ENCODE measurements at places on chromosomes 1 and 21. TPM values are rescaled to one million over a fixed set of nuclear protein-coding genes. Genes with fewer than 3 reads are reported as not detected.

- DNase-seq: peak; percentile 7
Observed at GRCh38 chr1:206702260-206702659, 17.6 kb downstream of the MAPKAPK2 start.

- no peak for DNase-seq
Observed at GRCh38 chr1:154616659-154617345, 8.8 kb upstream of the ADAR start.

Gene ERG
- not detected for total RNA-seq

Gene OR2T11
- total RNA-seq: 1.7 TPM

- peak; percentile 20 for DNase-seq
Observed at GRCh38 chr1:16614361-16615252, 1.2 kb upstream of the NBPF1 start.

DNA sequence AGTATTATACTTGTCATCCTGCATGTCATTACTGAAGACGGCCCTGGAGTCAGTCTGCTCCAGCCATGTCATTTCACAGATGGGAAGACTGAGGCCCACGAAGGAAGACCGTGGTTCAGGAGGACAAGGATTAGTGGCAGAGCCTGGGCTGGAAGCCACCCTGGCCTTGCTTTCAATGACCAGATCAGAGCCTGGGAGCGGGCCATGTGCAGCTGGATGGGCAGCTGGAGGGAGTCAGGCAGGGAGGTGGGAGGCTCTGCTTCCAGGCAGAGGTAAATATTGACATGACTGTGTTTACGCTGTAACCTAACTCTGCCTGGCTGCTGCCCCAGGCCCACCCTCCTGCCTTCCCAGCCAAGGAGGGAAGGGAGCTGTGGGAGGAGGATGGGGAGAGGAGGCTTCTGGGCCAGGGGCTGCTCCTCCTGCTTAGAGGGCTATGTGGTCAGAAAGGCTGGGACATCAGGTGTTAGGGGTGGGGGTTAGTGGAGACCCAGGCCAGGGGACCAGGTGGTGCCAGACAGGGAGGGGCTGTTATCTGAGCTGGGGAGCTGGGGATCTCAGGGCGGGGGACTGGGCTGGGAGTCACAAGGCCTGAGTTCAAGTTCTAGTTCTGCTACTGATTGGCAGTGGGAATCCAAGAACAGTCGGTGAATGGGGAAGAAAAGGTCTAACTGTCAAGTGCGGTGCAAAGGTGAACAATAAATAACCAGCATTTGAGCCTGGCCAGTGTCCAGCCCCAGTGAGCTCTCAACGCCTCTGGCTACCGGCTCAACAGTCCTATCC lies 48.5 kb upstream of the ECE1 start:
- DNase-seq: no peak

Gene UBL4B
- not detected for total RNA-seq

DNA sequence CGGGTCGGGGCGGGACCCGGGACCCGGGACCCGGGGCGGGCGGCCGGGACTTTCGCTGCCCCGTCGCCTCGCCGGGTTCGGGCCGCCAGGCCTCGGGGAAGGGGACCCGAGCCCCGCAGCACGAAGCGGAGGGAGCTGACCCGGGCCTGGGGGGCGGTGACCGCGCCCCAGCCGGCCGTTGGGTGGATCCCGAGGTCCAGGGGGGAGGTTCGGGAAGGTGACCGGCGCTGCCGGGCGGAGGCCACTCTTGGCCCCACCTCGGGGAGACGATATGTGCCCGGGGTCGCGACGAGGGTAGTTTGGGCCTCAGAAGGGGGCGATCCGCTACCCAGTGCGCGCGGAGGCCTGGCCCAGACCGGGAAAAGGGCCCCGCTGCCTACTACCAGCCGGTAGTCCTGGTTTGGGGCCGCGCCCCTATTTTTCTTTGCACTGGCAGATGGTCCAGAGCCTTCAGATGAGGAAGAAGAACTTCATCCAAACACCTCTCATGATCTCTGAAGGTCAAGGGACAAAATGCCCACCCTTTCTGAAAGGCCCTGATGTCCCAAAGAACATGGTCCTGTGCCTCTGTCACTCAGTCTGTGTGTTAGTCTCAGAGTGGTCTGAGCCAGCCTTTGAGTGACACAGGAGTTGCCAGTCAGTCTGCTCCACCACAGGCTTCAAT lies 766 bp downstream of the AGO4 start:
- peak; percentile 34 for DNase-seq

- no peak for DNase-seq
Observed at GRCh38 chr1:104795931-104796330, 1046.2 kb downstream of the AMY1C start.

Gene LORICRIN
- total RNA-seq: 0.59 TPM

Gene CLEC20A
- 2.9 TPM for total RNA-seq

DNA sequence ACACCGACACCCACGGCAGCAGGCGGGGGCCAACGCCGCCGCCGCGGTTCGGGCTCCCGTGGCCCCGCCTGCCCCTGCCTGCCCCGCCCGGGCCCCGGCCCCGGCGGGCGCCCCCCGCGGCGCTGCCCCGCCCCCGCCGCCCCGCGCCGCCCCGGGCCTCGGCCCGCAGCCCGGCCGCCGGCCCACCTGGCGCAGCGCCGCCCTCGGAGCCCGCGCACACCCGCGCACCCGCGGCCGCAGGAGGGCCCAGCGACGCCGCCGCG lies at the start of gene WNT3A:
WNT3A (plus strand) TSS at position 213 of the 263 bp plus-strand sequence. CDS start 131 bp downstream, outside the sequence.
- DNase-seq: no peak

GRCh38 chr1:47437447-47438164 lies at the start of gene FOXD2:
Gene FOXD2 (plus strand): TSS chr1:47438044. CDS start chr1:47438136, 92 bp downstream.
- DNase-seq: peak; percentile 97

DNA sequence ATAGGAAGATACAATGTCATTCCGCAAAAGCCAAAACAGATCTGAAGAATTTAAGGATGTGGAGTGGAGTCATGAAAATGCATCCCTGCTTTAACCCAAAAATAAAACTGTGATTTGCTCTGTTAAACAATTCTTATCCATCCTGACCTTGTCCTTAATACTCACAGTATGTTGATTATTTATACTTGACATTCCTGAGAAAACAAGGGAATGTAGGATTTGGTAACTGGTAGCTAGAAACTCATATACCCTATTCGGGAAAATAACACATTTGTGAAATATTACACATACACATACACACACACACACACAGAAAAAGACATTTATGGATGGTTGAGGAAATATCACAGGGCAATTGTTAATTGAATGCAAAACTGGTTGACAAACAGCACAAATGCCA lies 80.2 kb downstream of the FMN2 start:
- no peak for DNase-seq

Gene PTGFRN
- not detected for total RNA-seq

DNA sequence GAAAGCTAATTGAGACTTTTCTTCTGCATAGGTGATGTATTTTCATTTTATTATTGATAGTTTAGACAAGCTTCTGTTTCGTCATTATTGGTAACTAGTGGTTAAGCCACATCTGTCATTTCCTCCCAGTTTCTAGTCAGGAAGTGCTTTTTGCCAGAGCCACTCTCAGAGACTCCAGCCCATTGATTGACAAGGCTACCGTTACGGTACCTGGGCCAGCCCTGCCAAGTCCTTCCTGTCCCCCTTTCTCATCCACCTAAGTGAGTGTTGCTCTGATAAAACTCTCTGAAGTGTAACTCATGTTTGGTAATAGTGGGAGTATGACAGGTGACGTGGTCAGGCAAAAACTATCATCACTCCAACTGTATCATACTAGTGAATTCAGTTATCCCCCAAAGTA lies 29.6 kb upstream of the AGL start:
- no peak for DNase-seq

Gene CD1C
- 40.8 TPM for total RNA-seq

Gene NRDC
- total RNA-seq: 157 TPM

DNA sequence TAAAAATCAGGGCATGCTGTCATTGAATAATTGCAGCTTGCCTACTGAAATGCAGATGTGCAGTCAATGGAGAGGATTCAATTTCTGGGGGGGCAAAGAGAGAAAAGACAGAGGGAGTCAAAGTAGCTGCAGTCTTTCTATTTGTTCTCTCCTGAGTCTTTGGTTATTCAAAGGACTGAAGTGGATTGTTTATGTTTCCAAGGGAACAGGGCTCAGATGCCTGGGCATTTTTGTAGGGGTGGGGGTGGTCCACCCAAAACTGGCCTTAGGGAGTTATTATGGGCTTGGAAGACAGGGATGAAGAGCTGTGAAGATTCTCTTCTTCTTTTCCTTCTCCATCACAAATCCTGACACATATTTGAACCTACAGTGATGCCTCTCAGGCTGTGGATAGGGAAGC lies 408.8 kb upstream of the DAB1 start:
- DNase-seq: no peak

GRCh38 chr1:66552829-66553228 lies 18.9 kb downstream of the SGIP1 start:
- DNase-seq: no peak

Gene DEGS1
- 55.5 TPM for total RNA-seq

DNA sequence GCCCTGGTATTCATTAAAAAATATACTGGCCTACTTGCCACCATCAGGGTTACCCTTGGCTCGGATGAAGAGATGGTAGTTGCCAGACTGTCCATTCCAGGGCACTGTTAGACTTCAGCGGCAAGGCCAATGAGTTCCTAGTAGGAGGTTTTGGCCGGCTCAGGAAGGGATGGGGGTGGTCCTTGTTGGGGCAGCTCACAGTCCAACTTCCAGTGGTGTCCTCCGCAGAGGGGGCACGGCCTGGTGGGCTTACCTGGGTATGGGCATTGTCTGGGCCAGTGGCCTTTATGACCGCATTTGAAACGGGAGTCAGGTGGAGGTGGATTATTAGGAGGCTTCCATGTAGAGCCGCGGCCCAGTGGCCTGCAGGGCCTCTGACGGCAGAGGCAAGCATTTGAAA lies 139.1 kb upstream of the ETV3 start:
- DNase-seq: no peak

DNA sequence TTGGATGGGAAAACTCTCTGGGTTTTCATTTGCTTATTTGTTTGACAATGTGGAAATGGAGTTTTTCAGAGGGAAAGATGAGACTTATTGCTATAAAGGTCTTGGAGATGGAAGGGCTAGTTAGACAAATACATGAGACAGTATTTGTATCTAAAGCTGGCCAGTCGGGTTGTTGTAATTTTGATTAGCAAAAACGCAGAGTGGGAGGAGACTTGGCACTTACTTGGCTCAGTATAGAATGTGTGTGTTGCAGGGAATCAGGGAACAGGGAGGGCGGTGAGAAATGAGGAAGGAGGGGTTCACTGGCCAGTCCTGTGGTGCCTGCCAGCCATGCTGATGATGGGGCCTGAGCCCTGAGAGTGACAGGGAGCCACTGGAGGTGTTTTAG lies 6.0 kb upstream of the FOXE3 start:
- no peak for DNase-seq

GRCh38 chr1:156502894-156503697 lies 2.5 kb upstream of the MEF2D start:
- DNase-seq: no peak

DNA sequence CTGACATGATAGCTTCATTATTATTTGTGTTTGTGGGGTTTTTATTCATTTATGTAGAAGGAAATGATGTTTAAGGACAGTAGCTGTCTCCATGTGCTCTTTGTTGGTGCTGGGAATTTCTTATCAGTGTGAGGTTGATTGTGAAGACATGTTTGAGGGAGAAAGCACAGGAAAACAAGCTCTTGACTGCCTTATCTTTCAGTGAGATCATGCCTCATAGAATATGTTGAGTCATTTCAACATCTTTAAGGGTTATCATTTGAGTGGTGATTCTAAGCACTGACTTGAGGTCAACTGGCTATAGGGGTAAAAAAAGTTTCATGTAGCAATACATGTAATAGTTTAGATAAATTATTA lies 405.1 kb upstream of the ADAMTS5 start:
- DNase-seq: no peak

GRCh38 chr21:36504067-36505058 lies 24.4 kb upstream of the CLDN14 start:
- DNase-seq: no peak

GRCh38 chr1:52727114-52727586 lies 897 bp downstream of the ZYG11B start:
- no peak for DNase-seq

Gene ZNF683
- total RNA-seq: not detected

GRCh38 chr1:3241236-3241550 lies 172.2 kb downstream of the PRDM16 start:
- DNase-seq: no peak

GRCh38 chr1:25253911-25254310 lies 6.7 kb upstream of the RSRP1 start:
- no peak for DNase-seq

DNA sequence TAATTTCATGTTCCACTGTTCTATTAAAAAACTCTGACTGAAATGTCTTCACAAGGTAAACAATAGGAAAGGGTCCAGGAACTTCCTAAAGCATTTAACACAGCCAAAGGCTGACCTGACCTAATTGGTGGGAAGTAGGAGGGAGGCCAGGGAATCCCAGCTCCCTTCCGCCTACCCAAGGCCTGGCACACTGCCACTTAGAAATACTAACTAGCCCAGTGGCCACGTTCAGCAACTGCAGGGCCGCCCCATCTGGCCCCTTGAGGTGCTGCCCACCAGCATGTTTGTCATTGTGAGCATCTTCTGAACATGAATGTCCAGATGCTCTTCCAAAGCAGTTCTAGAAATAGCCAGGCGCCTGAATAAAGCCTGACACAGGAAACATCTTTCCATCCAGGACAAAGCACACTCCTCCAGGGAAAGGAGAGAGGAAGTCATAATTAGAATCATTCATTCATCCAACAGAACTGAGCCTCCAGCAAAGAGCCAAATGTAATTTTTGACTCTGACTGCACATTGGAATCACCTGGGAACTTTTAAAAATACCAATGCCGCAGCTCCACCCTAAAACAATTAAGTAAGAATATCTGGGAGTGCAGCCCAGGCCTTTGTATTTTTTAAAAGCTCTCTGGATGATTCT lies 44.6 kb upstream of the BCL9 start:
- DNase-seq: no peak
